ENCODE measurements at places on chromosomes 16 and 17.

DNA sequence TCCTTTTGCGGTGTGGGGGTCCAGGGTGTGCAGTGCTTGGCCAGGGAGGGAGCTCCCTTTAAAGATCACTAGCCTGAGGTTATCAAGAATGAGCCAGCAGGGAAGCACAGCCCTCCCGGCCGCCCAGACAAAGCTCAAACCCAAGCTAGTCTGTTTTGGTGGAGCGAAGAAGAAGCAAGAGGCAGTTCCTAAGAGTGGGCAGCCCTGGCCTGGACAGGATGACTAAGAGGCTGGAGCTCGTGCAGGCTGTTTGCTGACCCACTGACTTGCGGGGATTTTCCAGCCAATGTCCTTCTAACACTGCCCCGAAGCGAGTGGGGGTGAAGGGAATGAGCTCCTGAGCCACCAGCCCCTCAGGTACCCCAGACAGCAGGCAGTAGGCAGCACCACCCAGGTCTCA, 134.4 kb downstream of the COPRS start:
- no peak for DNase-seq

DNA sequence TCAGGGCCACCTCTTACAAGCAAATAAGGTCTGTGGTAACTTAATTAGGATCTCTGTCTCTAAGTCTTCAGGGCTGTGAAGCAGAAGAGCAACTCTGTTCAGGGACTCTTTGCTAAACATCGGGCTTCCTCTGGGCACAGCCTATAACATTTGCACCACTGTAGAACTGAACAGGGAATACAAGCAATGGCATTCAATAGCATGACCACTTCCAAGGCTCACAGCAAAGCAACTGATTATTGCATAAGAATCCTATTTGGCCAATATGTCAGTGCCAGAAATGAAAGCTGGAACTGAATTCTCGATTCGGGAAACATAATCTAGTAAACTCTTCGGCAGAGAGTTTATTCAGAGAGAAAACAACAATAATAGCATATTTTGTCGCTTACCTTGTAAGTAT, 92.2 kb upstream of the AMZ2 start:
- no peak for DNase-seq

GRCh38 chr16:84789431-84789830, 30.4 kb upstream of the CRISPLD2 start:
- no peak for DNase-seq

DNA sequence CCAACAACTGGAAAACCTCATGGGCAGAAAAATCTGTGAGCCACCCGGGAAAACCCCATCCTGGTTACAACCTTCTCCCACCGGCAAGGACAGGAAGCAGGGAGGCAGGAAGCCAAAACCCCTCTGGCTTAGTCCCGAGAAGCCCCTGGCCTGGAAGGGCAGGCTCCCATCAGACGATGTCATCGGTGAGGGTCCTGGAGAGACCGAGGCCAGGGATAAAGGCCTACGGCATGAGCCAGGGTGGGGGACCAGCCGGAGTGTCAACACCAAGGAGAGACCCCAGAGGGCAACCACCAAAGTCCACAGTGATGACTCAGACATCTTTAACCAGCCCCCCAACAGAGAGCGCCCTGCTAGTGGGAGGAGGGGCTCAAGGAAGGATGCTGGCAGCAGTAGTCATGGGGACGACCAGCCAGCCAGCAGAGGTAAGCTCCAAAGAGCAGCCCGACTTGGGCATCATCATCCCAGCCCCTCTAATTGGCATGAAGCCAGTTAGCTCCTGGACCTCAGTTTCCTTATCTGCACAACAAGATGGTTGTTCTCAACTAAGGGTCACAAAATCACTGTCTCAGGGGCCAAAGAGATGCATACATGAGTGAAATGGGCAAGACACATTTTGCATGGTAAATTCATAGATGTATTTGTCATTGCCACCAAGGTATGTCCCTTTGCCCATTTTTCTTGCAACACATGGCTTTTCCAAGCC, 190.7 kb downstream of the KATNIP start:
- DNase-seq, result no peak

DNA sequence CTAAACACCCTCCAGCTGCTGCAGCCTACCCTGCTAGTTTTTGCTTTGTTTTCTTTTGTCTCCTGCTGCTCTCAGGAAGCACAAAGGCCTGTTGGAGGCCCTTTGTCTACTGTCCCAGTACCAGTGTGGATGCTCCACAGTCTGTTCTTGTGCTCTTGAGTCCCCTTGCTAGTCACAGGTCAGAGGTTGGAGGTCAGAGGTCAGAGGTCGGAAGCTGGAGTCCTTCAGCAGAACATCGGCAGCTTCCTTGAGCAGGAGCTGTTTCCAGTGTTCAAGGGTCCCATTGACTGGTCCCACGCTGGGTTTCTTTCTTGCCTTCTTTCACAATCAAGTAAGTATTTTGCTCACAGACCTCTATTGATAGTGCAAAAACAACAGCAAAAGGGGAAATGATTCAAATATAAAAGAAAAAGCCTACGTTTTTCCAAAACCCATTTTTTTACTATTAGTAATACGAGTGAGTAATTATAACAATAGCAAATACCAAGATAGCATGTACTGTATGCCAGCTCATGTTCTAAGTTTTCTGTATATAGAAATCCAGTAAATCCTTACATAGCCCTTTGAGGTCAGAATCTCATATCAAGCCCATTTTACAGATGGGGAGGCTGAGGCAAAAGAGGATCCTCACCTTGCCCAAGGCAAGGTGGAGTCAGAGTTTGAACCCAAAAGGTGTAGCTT, 10.9 kb upstream of the IL34 start:
- DNase-seq, result no peak

DNA sequence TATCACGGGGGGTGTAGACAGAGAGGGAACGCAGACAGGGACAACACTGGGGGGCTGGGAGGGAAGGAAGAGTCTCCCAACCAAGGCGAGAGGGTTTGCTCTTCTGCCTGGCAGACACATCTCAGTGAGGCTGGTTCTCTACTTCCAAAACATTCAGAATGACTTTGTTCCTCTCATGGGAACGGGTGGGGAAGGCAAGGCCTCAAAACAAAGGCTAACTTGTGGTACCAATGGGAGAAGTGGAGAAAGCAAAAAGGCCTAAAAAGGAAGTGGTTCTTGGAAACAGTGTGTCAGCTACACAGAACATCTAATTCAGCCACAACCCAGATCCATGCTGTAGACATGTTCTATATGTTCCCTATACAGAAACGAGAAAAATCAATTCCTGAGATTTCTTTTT, 7.5 kb downstream of the FLOT2 start:
- no peak for DNase-seq

DNA sequence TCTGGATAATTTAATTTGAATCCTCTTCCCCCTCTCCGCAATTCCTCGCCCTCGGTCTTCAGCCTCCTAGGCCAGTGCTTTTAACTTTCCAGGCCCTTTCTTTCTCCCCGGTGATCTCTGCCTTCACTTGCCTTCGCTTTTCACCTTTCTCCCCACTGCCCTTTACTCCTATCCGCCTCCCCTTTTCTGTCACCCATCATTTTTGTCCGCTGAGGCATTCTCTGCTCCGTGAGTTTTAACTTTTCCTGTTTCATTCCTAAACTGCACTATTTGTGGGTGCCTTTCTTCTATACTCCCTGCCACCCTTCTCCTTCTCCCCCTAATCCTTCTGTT, 729 bp downstream of the LONP2 start:
- DNase-seq, result no peak

DNA sequence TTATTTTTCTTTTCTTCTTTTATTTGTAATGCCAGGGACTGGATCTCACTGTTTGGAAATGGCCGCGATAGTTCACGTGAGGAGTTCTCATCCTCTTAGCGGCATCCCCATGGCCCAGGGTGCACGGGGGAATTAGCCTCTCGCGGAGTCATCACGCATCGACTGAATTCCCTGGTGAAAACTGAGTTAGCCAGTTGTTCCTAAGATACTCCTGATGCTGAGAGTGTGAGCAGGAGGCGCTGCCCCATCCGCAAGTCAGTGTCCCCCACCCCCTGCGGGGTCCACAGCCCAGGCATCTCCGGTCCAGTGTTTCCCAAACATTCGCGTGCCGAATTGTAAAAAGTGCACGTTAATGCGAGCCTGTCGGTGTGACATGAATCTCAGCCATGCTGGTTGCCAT, 277.2 kb downstream of the CPPED1 start:
- no peak for DNase-seq

- no peak for DNase-seq
Observed at GRCh38 chr17:37220607-37220953, 155.2 kb upstream of the C17orf78 start.

- no peak for DNase-seq
Observed at GRCh38 chr17:63966646-63967264, 6.0 kb downstream of the SCN4A start.

GRCh38 chr17:33385713-33386112, 92.6 kb upstream of the ASIC2 start:
- DNase-seq, result no peak

DNA sequence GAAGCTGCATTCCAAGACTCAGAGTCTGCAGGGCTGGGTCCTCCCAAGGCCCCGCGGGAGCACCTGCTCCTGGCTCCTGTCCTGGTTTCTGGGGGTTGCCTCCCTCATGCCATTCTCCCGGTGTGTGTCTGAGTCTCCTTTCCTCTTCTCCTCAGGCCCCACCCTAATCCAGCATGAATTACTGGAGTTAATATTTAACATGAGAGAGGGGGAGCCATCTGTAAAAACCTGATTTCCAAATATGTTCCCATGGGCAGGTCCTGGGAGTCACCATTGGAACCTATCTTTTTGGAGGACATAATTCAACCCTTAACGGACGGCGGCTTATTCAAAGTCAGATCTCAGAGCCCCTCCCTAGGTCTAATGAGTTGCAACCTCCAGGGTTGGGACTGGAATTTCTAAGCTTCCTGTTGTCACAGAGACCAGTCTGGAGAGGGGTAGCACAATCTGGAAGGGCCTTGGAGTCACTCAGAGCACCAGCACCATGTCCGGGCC, 5.4 kb downstream of the C17orf99 start:
- no peak for DNase-seq

DNA sequence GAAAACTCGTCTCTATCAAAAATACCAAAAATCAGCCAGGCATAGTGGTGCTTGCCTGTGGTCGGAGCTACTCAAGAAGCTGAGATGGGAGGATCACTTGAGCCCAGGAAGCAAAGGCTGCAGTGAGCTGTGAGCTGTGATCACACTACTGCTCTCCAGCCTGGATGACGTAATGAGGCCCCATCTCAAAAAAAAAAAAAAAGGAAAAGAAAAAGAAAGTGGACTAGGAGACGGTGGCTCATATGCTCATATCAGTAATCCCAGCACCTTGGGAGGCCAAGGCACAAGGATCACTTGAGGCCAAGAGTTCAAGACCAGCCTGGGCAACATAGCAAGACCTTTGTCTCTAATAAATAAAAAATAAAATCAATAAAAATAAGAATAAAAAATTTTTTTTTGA, 8.8 kb upstream of the SUMO2 start:
- DNase-seq, result no peak

DNA sequence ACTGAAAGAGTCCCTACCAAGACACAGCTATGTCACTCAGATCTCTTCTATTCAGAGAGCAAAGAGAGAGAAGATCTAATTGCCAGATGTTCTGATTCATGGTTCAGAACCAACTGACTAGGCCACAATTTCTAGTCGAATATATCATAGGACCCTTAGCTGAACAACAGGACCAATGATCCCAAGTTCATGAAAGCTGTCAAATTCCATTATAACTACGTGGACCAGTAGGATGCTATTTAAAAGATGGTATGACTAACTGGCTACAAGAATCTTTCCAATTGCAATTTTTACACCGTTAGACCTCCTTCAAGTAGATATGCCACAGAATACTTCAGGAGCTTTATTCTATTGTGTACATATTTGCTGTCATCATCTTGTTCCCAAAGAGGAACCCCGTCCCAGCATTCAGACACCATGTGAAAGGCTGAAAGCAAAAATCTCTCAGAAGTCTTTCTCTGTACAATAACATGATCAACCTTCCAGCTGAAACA, 26.0 kb downstream of the DCUN1D3 start:
- no peak for DNase-seq

DNA sequence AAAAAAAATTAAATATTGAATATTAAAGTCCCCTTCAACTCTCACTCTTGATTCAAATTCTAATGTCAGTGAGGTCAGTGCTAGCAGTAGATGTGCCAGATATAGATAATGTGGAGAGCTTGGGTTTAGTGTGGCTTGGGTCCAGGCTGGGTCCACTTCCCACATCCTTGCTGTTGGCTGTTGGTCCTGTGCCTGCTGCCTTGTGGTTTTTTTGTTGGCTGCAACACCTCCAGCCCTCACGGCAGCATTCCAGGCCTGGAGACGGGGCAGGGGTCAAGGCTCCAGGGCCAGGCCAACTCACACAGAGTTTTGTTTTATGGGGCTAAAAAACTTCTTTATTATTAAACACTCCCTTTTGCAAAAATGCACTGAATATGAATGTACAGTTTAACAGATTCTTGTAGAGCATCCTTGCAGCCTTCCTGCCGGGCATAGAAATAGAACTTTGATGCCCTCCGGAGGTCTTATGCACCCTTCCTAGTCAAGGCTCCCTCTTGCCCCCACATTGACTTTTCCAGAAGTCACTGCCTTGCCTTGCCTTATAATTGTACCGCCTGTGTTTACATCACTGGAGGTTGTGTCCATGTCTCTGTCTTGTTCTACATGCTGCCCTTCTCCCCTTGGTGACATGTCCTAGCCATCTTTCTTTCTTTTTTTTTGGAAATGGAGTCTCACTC, 25.5 kb upstream of the MYO15B start:
- DNase-seq, result no peak

DNA sequence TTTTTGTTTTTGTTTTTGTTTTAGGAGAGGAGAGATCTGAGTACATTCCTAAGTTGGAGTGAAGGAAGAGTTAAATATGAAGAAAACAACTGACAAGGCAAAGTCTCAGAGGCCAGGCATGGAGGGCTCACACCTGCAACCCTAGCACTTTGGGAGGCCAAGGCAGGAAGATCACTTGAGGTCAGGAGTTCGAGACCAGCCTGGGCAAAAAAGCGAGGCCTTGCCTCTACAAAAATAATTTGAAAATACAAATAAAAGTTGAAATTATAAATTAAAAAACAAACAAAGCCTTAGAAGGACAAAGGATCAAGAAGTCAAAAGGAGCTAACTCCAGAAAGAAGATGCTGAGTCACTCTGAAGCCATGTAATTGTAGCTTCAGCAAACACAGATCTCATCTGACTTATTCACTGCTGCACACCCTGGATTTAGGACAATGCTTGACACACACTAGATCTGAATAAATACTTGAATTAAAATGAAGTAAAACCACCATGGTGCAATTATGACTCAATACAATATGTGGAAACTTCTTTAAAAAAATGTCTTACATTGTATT, 9.1 kb downstream of the CEP20 start:
- DNase-seq, result no peak

- DNase-seq, result no peak
Observed at GRCh38 chr17:77424585-77425344, 284.0 kb downstream of the SEC14L1 start.

GRCh38 chr17:13921841-13922776, 147.2 kb upstream of the COX10 start:
- DNase-seq, result no peak
